Type B pancreatic cell (in vitro differentiated cells): ENCODE measurements at places on chromosomes 12 and 14.

- H3K4me1 ChIP-seq, result peaks cover 18% of the 10 kb centered on the region
- H3K27me3 ChIP-seq, result peaks cover 44% of the 10 kb centered on the region
- no peaks in the 10 kb centered on the region for H3K36me3 ChIP-seq
- H3K4me3 ChIP-seq, result peak overlapping the region; percentile 22
- no peak for DNase-seq
Measured at GRCh38 chr12:3307389-3307788, 183.6 kb upstream of the PRMT8 start.

GRCh38 chr14:21263284-21264024, 5.8 kb downstream of the HNRNPC start:
- peaks cover 52% of the 10 kb centered on the region for H3K4me1 ChIP-seq
- no peak for DNase-seq
- peak overlapping the region; percentile 53 for H3K4me3 ChIP-seq
- peaks cover 73% of the 10 kb centered on the region for H3K36me3 ChIP-seq

GRCh38 chr14:104781271-104782077, 14.1 kb downstream of the AKT1 start:
- H3K4me3 ChIP-seq, result no peak overlapping the region
- no peaks in the 10 kb centered on the region for H3K36me3 ChIP-seq
- H3K4me1 ChIP-seq, result no peaks in the 10 kb centered on the region
- DNase-seq, result no peak
- H3K27ac ChIP-seq, result no peak overlapping the region
- H3K27me3 ChIP-seq, result no peaks in the 10 kb centered on the region

DNA sequence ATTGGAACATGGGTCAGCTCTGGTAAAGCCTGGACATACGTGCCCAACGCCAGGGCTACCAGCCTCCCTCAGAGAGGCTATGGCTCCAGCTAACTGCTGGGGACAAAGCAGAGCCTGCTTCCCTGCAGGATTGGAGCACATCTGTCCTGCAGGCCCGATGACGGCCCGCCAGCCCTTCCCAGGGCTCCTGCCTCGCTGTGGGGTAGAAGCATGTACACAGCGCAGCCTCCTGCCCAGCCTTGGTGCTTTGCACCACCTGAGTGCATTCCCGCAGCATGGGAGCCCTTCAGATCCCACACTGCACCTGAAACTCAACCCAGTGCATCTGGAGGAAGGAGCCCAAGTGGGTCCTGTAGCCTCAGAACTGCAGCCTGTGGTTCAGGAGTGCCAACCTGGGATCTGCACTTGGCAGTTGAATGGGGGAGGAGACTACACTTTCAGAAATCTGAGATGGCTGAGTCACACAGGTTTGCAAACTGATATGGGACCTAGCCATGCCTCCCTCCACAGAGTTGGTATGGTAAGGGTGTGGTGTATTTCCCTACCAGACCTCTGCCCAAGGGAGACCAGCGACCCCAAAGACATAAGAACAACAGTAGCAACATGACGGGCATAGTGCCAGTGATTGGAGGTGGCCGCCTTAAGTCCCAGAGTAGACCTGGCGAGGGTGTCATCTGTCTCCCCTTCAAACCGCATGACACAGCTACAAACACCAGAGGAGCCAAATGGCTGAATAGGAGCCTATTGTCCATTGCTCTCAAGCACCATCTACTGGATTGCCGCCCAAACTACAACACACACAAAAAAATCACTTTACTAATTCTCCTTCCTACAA, 273.9 kb upstream of the MIS18BP1 start:
- H3K36me3 ChIP-seq, result no peaks in the 10 kb centered on the region
- no peaks in the 10 kb centered on the region for H3K4me1 ChIP-seq
- no peak for DNase-seq
- no peak overlapping the region for H3K27ac ChIP-seq

GRCh38 chr14:89458713-89459420, 41.8 kb upstream of the FOXN3 start:
- H3K4me1 ChIP-seq, result peaks cover 13% of the 10 kb centered on the region
- DNase-seq, result no peak
- no peaks in the 10 kb centered on the region for H3K27me3 ChIP-seq
- H3K27ac ChIP-seq, result peak overlapping the region; percentile 2
- H3K4me3 ChIP-seq, result no peak overlapping the region

DNA sequence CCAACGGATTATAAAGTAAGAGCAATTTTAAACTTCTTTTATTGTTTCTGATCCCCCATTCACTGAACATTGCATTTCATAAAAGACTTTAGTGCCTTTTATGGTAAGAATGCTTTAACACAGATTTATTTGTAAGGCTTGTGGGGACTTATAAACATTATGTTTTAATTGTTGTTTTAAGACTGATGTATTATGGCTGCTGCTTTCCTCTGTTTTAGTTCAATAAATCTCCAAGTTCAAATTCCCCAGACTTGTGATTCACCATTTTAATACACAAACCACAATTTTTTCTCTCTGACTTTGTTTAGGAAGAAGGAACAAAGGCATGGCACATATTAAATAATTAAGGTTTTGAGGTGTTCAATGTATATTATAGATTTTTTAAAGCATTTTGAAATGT, 753.3 kb downstream of the SLC6A15 start:
- H3K36me3 ChIP-seq, result no peaks in the 10 kb centered on the region
- no peaks in the 10 kb centered on the region for H3K4me1 ChIP-seq
- H3K27ac ChIP-seq, result no peak overlapping the region

- no peak for DNase-seq
- peaks cover 7% of the 10 kb centered on the region for H3K36me3 ChIP-seq
- no peaks in the 10 kb centered on the region for H3K4me1 ChIP-seq
- no peaks in the 10 kb centered on the region for H3K27me3 ChIP-seq
- no peak overlapping the region for H3K27ac ChIP-seq
Measured at GRCh38 chr12:19030603-19031002, 98.9 kb upstream of the PLEKHA5 start.

DNA sequence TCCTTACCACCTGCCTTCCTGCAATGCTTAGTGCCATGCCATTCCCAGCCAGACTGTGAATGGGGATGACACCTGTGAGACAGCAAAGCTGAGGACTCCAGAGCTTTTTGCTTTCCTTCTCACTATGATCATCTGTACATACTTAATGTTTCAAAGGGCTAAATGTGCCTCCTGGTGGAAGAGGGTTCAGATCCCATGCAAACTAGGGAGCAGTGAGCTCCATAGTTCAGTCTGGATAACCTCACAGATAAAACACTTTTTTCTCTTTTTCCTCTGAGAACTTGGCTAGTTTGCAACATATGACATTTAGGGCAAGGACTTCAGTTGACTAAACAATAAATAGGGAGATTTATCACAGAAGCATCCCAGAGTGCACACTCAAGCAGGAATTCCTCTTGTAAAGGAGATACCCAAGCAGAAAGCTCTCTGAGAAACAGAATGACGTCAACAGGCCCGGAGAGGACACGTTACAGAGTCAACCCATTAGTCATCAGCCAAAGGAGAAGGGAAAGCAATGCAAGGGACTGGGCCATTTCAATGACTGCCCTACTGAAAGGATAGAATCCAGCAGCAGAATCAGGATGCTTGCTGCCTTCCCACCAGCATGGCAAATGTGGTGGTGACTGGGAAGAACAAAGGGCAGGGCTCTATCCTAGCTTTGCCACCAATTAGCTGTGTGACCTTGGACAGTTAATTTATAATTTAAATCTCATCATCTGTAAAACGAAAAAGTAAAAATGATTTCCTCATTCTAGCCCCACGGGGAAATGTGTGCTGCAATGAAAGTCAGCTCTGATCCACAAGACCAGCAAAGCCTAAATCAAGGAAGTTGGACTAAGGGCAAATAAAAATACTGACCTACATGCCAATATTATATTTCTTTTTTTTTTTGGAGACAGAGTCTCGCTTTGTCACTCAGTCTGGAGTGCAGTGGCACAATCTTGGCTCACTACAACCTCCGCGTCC, 80.8 kb upstream of the ACTN1 start:
- H3K4me1 ChIP-seq, result peaks cover 20% of the 10 kb centered on the region
- H3K4me3 ChIP-seq, result no peak overlapping the region
- peaks cover 39% of the 10 kb centered on the region for H3K36me3 ChIP-seq
- DNase-seq, result no peak

GRCh38 chr14:85565862-85566296, 35.9 kb downstream of the FLRT2 start:
- no peak for DNase-seq
- no peak overlapping the region for H3K27ac ChIP-seq
- peaks cover 42% of the 10 kb centered on the region for H3K36me3 ChIP-seq

DNA sequence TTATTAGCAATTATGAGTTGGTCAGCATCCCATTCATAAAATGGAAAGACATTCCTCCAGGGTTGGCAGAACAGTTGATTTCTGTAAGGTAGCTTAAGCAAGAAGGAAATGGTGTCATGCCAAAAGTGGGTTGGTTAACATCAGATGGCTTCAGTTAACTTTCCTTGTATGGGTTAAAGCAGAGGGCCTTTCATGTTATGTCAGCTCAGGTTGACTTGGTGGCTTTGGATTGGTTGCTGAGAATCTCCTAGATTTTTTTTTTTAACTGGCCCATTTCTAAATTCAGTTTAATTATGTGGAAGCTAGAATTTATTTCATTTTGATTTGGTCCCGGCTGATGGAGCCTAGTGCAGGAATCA, 87.8 kb downstream of the BBS10 start:
- peaks cover 16% of the 10 kb centered on the region for H3K4me1 ChIP-seq
- H3K36me3 ChIP-seq, result no peaks in the 10 kb centered on the region
- no peak for DNase-seq
- no peak overlapping the region for H3K27ac ChIP-seq

GRCh38 chr14:55356913-55357312, 54.7 kb downstream of the ATG14 start:
- peak overlapping the region; percentile 48 for H3K27ac ChIP-seq
- H3K4me1 ChIP-seq, result peaks cover 5% of the 10 kb centered on the region
- H3K4me3 ChIP-seq, result no peak overlapping the region
- no peaks in the 10 kb centered on the region for H3K27me3 ChIP-seq
- no peak for DNase-seq

DNA sequence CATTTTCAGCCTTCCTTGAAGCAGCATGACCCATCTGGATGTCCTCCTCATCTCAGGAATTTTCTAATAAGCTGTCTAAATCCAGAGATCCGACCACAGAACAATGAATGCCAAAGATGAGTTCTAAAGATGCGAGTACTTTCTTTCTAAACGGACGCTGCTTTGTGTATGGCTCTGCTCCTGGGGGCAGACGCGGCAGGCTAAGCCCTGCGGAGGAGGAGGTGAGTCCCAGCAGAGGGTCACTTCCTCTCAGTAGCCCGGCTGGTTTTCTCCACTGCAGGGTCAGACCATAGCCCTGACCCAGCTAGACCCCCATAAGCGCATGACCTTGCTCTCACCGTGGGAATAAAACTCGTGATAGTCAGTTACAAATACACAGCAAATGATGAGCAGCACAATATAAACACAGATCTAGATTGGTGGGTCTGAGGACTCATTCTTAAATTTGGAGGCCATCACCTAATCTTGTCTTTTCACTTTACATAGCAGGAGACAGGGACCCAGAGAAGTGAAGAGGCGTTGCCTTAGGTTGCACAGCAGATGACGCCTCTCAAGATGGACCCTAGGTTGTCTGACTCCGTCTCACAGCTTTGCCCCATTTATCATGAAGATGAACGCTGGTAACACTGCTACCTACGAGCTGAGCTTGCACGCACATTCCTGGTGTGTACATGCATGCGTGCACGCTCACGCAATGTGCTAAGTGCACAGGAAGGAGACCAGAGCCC, 16.6 kb downstream of the SSH1 start:
- peaks cover 21% of the 10 kb centered on the region for H3K36me3 ChIP-seq
- no peaks in the 10 kb centered on the region for H3K27me3 ChIP-seq
- no peak overlapping the region for H3K4me3 ChIP-seq
- no peak for DNase-seq
- peaks cover 24% of the 10 kb centered on the region for H3K4me1 ChIP-seq

- peaks cover 18% of the 10 kb centered on the region for H3K4me1 ChIP-seq
- peak overlapping the region; percentile 50 for H3K4me3 ChIP-seq
- peaks cover 29% of the 10 kb centered on the region for H3K36me3 ChIP-seq
Measured at GRCh38 chr12:1355396-1355795, 239.0 kb downstream of the FBXL14 start.

DNA sequence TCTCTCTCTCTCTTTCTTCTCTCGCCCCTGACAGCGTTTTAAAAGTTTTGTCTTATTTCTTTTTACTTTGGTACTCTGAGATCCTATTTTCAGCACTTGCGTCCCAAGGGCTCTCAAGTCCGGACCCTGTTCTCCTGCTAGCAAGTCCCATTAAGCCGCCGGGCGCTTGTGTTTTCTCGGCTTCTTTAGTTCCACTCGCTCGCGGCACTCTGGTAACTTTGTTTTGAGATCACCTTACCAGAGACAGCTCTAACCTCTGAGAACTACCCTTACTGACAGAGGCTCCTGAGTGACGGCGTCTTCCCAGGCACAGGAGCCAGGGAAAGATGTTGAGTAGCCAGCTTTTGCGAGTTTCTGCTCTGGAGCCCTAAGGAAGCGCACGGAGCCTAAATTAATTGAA, 2.7 kb upstream of the MYF5 start:
- peak overlapping the region; percentile 74 for H3K4me3 ChIP-seq
- H3K4me1 ChIP-seq, result peaks cover 26% of the 10 kb centered on the region
- peaks cover 70% of the 10 kb centered on the region for H3K27me3 ChIP-seq
- H3K36me3 ChIP-seq, result no peaks in the 10 kb centered on the region
- no peak overlapping the region for H3K27ac ChIP-seq
- DNase-seq, result no peak
